ENCODE measurements at places on chromosomes 2 and 18.

DNA sequence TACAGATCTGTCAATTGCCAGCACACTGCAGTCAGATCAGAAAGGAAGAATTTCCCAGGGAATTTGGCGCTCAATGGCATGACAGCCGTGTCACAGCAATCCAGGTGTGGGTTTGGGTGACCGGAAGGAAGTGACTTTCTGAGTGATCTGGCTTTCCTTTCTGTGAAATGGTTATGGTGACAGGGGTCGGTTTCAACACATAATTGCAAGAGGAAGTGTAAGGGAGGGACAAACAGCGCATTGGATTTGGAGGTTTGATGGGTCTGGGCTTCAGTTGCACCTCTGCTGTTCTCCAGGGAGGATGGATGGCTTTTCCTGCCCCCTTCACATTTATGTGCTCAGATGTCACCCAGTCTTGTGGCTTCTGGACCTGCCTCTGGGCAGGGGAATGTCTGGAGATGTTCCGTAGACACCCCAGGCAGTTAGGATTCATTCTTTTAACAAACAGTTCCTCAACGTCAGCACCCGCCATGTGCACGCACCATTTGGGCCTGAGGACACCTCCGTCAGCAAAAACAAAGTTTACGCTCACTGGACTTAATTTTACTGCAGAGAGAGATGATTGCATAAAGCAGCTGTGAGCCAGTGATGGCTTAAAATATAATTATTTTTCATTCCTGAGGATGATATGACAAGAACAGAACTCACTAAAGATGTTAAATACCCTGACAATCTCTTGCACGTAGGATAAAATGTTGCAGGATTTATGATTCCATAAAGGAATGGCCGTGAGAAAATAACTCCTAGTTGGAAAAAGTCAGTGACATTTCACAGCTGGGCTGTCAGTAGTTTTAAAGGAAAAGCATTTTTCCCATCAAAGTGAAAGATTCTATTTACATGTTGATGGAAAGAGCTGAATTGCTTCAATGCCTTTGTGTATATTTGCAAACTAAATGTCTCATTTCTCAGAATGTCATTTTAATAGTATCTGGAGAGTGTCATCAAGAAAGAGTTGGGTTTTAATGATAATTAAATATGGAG, 36.9 kb downstream of the MBP start:
- peaks cover 85% of the 10 kb centered on the region for H3K4me1 ChIP-seq
- no peak overlapping the region for H3K4me3 ChIP-seq
- no peak overlapping the region for H3K27ac ChIP-seq
- no peaks in the 10 kb centered on the region for H3K27me3 ChIP-seq

GRCh38 chr2:134127496-134127895, 126.4 kb upstream of the MGAT5 start:
- H3K4me1 ChIP-seq: peaks cover 71% of the 10 kb centered on the region
- DNase-seq: peak; percentile 28
- H3K4me3 ChIP-seq: no peak overlapping the region

GRCh38 chr18:6729247-6730091, at the start of gene ARHGAP28:
Gene ARHGAP28, plus strand, starts transcription at chr18:6729716. Its CDS starts 106 bp downstream, at chr18:6729822.
- H3K36me3 ChIP-seq: no peaks in the 10 kb centered on the region
- no peak for DNase-seq
- H3K4me1 ChIP-seq: no peaks in the 10 kb centered on the region
- H3K27me3 ChIP-seq: no peaks in the 10 kb centered on the region
- H3K4me3 ChIP-seq: no peak within 1 kb of the TSS

- no peaks in the 10 kb centered on the region for H3K36me3 ChIP-seq
- no peak overlapping the region for H3K4me3 ChIP-seq
- H3K27me3 ChIP-seq: no peaks in the 10 kb centered on the region
- no peak for DNase-seq
Measured at GRCh38 chr2:228762565-228762964, 508.5 kb downstream of the PID1 start.

- H3K27ac ChIP-seq: no peak overlapping the region
- no peak for DNase-seq
- no peak overlapping the region for H3K4me3 ChIP-seq
- H3K36me3 ChIP-seq: peaks cover 83% of the 10 kb centered on the region
- H3K27me3 ChIP-seq: no peaks in the 10 kb centered on the region
- H3K4me1 ChIP-seq: no peaks in the 10 kb centered on the region
Measured at GRCh38 chr2:218583983-218584850, 15.6 kb downstream of the CNOT9 start.

GRCh38 chr2:212726403-212726802, 187.8 kb upstream of the ERBB4 start:
- no peak overlapping the region for H3K4me3 ChIP-seq
- no peak for DNase-seq
- H3K4me1 ChIP-seq: no peaks in the 10 kb centered on the region
- no peaks in the 10 kb centered on the region for H3K36me3 ChIP-seq
- no peak overlapping the region for H3K27ac ChIP-seq

GRCh38 chr18:49747876-49748275, 65.5 kb downstream of the ACAA2 start:
- no peak overlapping the region for H3K4me3 ChIP-seq
- no peak for DNase-seq
- H3K27ac ChIP-seq: no peak overlapping the region
